ENCODE measurements at places on chromosomes 6 and 20. TPM values are rescaled to one million over a fixed set of nuclear protein-coding genes. Genes with fewer than 3 reads are reported as not detected.

The SLC22A16 gene
- not detected for total RNA-seq

GRCh38 chr6:142260748-142261147 is 41.1 kb upstream of the ADGRG6 start:
- no peaks in the 10 kb centered on the region for H3K27me3 ChIP-seq
- no peak overlapping the region for H3K4me3 ChIP-seq
- no peak for DNase-seq
- H3K27ac ChIP-seq: no peak overlapping the region

DNA sequence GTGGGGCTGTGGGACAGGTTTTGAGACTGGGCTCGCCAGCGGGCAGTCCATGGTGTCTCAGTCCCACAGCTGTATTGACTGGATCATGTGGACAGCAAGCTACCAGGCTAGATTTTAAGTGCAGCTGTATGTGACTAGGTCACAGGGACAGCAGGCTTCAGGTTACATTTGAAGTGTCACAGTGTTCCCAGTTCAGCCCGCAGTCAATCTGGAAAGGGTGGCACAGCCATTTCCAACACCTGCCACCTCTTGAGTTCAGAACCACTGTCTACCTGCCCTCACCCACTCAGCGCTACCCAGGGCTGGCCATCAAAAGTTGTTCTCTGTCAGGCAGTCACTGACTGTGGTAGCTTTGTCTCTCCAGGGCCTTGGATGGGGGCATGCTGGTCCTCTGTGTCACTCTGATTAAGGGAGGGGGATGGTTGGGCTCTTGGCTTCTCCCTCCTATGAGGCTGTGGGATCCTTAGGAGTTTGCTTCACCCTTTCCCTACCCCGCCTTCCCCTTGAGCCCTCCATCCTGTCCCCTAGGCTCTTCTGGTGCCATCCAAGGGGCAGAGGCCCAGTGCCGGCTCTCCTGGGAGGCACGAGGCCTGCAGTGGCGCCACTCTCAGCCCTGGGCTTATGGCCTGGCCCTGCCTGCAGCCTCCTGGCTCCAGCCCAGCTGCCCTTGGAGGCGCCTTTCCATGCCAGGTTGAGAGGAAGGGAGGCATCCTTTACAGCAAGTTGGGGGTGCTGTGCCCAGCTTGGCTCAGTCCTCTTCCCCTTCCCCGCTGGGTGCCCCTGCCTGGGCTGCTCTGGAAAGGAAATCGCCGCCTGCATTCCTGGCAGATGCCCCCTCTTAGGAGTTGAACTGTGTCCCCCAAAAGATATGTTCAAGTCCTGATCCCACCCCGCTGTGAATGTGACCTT is 44.9 kb downstream of the PNLDC1 start:
- H3K4me1 ChIP-seq: no peaks in the 10 kb centered on the region
- no peaks in the 10 kb centered on the region for H3K27me3 ChIP-seq
- DNase-seq: no peak
- H3K36me3 ChIP-seq: no peaks in the 10 kb centered on the region
- no peak overlapping the region for H3K4me3 ChIP-seq
- no peak overlapping the region for H3K27ac ChIP-seq

DNA sequence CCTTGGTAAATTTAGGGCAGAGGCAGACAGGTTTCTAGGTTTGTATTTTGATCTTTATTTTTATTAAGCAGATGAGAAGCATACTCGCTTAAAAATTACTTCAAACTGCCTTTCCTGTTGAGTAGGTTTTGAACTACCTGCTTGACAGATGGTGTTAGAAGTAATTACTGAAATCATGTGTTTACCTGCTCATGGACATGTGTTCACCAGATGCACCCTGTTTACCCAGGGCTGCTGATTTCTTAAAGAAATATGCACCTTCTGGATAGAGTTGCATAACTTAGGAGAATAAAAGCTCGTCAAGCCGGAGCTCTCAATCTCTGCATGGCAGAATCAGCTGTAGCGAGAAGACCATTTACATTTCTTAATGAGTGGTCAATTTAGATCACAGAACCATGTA is 165.1 kb downstream of the CDKAL1 start:
- H3K27me3 ChIP-seq: no peaks in the 10 kb centered on the region
- no peak overlapping the region for H3K4me3 ChIP-seq
- DNase-seq: no peak

DNA sequence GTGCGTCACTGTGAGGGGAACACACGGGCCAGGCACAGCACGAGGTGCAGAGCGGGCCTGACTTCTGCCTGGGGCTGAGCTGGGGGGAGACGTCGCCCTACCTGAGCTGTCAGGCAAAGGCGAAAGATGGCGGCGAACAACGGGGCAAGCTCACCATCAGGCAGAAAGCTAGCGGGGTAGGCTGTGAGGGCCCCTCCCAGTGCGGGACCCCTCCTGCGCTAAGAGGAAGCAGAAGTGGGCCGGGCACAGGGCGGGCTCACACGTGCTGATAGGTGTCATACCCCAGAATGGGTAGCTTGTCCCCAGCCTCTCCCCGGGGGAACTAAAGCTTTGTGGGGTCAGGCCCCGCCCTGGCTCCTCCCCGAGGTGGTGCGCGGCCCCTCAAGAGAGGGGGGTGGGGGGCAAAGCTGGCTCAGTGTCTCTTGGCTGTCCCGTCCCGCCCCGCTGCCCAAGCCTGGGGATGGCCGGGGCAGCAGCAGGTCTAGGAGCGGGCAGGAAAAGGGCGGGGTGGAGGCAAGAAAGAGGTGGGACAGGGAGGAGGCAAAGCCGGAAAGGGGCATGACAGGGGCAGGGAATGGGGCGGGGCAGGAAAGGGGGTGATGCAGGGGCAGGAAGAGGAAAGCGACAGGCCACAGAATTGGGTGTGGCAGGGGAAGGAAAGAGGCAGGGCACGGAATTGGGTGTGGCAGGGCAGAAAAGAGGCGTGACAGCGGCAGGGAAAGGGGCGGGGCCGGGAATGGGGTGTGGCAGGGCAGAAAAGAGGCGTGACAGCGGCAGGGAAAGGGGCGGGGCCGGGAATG is 14.7 kb downstream of the UCKL1 start:
- no peak overlapping the region for H3K4me3 ChIP-seq
- no peaks in the 10 kb centered on the region for H3K4me1 ChIP-seq
- H3K27me3 ChIP-seq: no peaks in the 10 kb centered on the region

The GDAP1L1 gene
- 0.77 TPM for total RNA-seq

All from astrocyte (in vitro differentiated cells and primary cell).